ENCODE measurements at places on chromosomes 6 and 20.

GRCh38 chr6:34888514-34888856 lies 570 bp upstream of the ANKS1A start:
- no peak for DNase-seq

DNA sequence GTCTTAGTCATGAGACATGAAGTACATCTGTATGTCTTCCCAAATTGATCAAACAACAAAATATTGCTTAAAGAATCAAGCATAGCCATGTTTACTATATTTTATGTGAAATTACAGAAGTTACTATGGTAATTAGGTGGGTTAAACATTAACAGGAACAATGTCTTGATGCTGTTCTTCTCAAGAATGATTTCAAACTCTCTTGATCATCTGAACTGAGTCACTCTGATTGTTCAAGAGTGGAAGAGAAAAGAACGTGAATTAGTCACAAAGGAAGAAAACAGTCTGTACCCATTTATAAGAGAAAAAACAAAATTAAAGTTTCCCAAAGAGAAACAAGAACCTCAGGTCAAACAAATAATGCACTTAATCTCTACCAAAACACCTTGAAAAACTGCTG lies 62.2 kb upstream of the NUP153 start:
- no peak for DNase-seq

GRCh38 chr6:79034865-79035264 lies 43.2 kb downstream of the PHIP start:
- DNase-seq, result peak; percentile 13

GRCh38 chr6:44022296-44022661 lies 105.0 kb downstream of the MRPL14 start:
- peak; percentile 48 for DNase-seq

GRCh38 chr6:23006656-23007055 lies 437.3 kb downstream of the HDGFL1 start:
- DNase-seq, result no peak

Measured in EL (cell line).